SK-N-DZ (cell line): ENCODE measurements at places on chromosomes 2 and 18.

DNA sequence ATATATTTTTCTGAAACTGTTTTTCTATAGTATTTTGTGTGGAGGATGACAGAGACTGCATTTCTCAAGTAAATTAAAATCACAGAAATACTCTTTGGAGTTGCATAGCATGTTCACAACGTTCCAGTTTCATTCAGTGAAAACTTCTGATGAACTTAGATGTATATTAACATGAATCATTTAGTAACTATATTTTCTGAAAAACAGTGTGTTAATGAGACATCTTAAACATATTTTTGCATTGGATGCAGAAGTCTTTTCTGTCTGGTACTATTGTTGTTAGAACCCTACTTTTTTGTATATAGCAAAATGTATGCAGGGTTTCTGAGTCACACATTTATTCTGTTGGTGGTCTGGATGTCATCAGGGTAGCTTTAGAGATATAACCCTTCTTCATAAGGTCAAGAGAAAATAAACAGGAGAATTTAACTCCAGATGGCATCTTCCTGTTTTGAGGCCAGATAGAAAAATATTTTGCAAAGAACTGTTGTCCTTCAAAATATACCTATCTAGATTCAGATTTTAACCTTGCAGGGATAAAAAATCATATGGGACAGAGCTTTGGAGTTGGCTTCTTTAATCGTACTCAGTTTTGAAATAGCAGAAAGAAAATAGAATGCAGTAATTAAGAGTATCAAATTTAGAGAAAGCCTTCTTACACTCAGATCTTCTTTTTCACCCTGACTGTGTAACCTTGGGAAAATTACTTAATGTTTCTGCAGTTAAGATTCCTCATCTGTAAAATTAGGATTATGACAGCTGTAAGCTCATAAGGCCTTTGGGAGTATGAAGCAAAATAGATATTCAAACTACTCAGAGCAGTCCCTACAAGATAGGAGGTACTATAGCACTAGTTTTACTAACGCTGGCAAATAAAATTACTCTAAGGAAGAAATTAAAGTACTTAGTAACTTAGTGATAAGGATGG, 5.3 kb downstream of the COL3A1 start:
- peak; percentile 89 for DNase-seq

DNA sequence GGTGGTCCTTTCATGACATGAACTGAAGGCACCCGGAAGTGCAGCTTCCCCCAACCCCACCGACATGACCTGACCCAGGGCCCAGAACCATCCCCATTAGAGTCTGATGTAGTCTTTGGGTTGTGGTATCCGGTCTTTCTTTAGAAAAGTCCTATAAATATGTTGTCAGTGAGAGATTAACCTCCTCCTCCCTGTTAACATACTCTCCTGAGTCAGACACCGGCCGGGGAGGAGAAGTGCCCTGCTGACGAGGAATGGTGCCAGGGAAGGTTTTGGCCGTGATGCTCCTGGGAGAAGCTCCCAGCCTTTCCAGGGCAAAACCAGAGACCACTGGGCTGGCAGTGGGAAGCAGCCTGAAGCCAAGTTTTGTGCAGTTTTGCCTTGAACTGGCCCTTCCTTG, 109.0 kb downstream of the LAMA3 start:
- DNase-seq, result no peak

- DNase-seq, result peak; percentile 41
Observed at GRCh38 chr2:2886922-2887321, 490.7 kb downstream of the EIPR1 start.

DNA sequence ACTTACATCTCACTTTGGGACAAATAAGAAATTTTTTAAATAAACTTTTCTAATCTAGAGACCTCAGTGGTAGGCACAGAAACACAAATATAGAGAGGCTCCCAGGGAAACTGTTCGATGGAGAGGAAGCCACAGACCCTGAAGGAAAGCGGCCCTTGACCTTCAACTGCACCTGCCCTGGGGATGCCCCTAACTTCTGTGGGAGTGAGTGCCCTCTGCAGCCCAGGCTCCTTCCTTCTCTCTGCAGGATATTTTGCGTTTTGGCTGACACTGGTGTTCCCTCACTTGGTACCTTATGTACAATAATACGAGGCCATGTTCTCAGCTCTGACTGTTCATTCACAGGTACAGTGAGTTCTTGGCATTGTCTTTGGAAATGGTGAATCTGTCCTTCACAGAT, 64.8 kb upstream of the MAL start:
- no peak for DNase-seq

- DNase-seq, result no peak
Observed at GRCh38 chr2:74091391-74091790, 56.3 kb downstream of the BOLA3 start.

DNA sequence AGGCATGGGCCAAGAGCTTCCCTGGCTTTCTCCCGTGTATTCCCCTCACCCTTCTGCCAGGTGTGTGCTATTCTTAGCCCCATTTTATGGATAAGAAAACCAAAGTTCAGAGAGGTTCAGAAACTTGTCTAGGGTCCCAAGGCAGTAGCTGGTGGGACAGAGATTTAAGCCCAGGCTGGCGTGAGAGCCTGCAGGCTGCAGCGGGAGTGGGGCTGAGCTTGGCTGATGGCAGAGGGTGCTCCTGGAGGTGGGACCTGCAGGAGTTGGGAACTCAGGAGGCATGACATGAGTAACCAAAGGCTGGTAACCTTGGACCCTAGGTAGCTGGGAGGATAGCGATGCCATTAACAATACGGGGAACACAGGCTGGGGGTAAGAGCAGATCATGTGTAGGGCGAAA, 87.3 kb upstream of the B3GNT7 start:
- no peak for DNase-seq

DNA sequence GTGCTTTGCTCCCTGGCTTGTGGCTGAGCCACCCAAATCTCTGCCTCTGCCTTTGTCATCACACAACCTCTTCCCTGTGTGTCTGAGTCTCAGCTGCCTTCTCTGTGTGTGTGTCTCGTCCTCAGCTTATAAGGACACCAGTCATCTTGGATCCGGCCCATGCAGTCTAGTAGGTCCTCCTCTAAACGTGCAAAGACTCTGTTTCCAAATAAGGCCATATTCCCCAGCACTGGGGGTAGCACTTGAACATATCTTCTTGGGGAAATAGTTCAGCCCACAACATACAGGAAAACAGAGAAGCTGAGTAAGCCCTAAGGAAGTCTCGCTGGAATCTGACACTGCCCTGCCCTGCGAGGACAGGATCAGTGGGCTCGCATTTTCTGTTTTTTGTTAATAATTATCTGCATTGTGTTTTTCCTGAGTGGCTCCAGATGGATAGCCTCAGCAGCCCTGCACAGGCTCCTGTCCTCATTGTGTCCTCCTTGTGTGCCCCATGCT, 42.1 kb downstream of the MTCL1 start:
- no peak for DNase-seq

DNA sequence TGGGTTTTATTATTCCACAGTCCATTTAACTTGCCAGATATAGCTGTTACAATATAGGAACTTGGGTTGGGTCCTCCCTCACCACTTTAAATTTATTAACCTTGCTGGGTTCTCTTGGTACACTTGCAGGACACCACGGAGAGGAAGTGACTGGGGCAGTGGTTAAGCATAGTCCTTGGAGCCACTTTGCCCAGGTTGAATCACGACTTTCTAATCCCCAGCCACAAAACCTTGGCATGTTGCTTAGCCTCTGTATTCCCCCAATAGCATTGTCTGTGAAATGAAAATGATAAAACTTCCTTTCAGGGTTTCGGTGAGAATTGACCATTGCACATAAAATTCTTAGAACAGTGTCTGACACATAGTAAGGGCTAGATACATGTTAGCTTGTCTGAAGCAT, 221.2 kb downstream of the IRS1 start:
- DNase-seq, result no peak

- DNase-seq, result no peak
Observed at GRCh38 chr18:68764016-68764415, 33.9 kb upstream of the CCDC102B start.

DNA sequence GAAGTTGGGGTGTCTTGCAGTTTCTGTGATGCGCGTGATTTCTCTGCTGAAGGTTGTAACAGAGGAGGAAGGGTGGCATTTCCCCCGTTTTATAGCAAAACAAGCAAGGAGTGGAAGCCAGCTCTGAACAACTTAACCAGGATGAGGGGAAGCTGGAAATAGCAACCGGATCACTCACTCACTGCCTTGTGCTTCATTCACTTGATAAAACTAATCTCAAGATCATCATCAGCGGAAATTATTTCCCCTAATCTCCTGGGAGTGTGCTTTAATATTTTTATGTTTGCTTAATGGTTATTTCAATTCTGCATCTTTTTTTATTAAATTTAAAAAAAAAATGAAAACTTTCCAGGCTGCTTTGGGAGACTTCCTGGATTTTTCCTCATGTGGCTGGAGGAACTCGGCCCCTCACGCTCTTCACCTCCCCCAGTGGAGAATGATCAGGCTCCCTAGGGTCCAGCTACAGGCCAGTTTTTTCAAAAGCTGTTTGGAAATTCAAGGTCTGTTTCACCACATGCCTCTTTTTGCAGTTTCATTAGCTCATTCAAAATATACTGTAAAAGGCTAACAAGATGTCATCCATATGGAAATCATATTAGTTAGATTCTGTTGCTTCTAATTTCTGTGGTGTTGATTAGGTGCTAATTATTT, 31.7 kb downstream of the CABLES1 start:
- DNase-seq, result no peak

DNA sequence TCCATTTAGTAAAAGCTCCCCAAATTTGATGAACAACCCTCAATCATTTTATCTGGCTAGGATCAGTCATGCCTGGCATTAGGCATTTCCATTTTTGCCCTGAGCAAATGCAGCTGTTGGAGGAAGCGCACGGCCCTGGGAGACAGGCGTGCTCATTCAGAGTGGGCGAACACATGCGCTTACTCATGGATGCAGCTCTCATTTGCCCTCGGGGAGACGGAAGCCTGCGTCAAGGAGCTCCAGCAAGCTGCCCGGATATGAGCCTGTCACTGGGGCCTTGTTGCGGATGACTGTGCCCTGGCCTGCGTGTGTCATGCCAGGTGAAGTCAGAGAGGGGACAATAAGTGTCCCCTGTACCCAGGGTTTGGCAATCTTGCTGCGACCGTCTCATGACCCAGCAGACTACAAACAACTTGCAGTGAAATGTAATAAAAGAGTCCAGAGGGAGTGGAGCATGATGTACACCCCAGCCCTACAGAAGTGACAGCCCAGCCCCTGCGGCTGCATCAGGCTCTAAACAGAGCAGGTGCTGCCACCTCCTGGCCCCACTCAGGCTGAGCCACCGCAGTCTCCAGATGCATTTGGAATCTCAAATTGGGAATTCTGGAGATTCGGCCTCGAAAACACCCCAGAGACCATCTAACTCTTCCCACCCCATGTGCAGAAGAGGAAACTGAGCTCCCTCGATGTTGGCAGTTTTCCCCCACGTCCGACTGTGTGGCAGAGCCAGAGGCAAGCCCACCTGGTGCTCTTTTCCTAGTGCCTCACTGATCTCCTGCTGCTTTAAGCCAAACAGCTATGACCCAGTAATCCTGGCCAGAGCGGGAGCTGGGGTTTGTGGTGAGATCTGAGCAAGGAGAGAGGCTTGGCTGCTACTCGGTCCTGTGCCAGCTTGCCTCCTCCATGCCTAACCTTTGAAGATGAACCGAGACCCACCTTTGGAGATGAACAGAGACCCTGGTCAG, 105.0 kb upstream of the ALK start:
- DNase-seq, result peak; percentile 91

DNA sequence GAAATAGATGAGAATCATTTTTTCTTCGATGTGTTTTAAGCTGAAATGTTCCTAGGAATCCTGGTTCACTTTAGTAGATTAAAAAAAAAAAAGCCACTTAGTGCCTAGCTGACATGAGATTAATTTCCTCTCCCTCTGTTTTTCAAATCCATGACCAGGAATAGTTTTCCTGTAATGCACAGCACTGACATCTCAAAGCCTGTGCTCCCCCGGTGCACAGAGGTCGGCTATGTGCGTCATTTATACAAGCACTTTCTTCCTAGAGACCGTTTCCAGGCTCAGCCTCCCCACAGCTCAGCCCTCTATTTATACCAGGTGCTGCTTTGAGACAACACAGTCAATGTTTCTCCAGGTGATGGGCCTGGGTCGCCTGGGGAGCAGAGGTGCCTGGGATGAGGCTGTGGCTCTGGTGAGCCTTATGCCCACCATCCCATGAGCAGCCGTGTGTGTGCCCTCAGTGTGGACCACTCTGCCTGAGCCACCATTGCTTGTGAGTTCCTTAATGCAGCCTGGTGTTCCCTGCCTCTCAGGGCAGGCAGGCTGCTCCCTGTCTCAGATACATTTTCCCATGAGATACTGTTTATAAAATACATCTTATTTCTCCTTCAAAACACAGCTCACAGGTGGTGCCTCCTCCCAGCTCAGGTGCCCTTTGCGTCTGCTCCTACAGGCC, 515.7 kb upstream of the HS6ST1 start:
- DNase-seq, result no peak

GRCh38 chr18:51044928-51045585, 15.0 kb downstream of the SMAD4 start:
- no peak for DNase-seq

DNA sequence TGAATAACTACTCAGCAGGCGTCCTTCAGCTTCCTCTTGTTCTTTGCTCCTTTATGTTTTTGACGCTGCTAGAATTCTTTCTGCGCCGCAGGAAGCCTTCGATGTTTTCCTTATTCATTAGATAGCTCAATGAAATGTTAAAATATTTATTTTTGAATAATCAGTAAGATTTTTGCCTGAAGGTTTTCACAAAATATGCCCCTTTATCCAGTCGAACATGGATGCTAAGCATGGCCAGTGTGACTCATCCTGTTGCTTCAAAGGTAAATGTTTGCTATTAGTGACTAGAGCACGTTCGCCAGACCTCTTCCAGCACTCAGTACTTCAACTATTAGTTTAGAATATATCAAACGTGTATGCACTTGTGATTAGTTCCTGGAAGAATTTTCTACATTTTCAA, 7.6 kb upstream of the MEIS1 start:
- DNase-seq, result no peak

- no peak for DNase-seq
Observed at GRCh38 chr2:98460573-98461497, 16.2 kb downstream of the INPP4A start.

DNA sequence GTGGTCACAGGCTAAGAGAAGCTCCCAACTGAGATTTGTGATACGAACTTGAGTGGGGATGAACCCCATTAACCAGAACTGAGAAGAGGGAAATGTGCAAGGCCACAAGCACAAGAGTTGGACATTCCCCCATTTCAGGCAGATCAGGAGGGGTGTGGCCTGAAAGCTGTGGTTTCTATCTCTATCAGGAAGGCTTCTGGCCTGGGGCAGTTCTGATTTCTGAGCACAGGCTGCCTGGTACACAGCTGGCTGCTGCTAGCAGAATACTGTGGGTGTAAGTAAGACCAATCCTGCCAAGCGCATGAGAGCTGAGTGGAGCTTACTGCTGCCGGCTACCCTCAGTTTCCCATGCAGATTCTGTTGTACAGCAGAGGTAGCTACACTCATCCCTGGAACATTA, 484.6 kb downstream of the SATB2 start:
- DNase-seq, result no peak

DNA sequence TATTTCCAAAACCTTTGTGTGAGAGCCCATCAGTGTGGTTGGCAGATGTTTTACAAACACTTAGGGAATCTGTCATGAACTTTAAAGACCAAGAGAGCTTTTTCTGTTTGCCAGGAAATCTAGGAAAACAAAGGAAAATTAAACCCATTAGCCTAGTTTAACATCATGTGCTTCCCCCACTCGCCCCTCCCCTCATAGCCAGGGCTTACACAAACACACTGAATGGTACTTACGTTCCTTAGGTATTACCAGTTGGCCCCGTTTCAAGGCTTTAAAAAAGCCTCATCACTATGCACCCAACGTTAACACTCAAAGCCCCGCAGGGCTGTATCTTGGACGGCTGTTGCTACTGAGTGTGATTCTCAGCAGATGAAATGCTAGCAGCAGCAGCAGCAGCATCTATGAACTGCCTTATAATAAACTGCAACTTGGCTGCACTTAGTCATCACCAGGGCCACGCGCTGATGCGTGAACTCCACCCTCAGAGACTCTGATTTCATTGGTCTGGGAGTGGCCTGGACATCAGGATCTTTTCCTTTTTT, 20.1 kb upstream of the TTC39C start:
- DNase-seq, result peak; percentile 29
